GM23338 (cell line): ENCODE measurements at places on chromosomes 12 and 14.

DNA sequence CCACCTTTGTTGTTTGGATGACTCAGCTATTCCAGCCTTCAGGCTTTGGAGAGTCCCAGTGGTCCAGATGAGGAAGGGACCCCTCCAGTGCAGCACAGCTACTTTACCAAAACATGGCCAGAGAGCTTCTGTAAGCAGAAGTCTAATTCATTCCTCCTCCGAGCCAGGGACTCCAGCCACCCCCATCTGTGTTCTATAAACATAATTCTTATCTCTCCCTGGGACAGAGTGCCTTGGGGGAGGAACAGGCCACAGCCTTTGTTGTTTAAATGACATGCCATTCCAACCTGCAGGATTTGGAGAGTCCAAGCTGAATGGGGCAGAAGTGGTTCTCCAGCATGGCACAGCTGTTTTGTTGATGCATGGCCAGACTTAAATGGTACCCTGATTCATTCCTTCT is 994.0 kb downstream of the TRHDE start:
- no peak overlapping the region for H3K4me3 ChIP-seq
- H3K27ac ChIP-seq, result no peak overlapping the region
- H3K36me3 ChIP-seq, result 0 out of 2 replicates have a peak, but pooled peaks cover 5% of the 10 kb centered on the region
- H3K4me1 ChIP-seq, result no peaks in the 10 kb centered on the region
- H3K27me3 ChIP-seq, result no peaks in the 10 kb centered on the region

GRCh38 chr14:72576258-72576657 is 317.6 kb downstream of the DPF3 start:
- H3K36me3 ChIP-seq, result no peaks in the 10 kb centered on the region
- no peak overlapping the region for H3K4me3 ChIP-seq
- H3K27ac ChIP-seq, result no peak overlapping the region
- DNase-seq, result no peak
- no peaks in the 10 kb centered on the region for H3K27me3 ChIP-seq
- H3K4me1 ChIP-seq, result no peaks in the 10 kb centered on the region

GRCh38 chr14:76236172-76237130 is 84.7 kb downstream of the GPATCH2L start:
- no peak for DNase-seq
- no peaks in the 10 kb centered on the region for H3K27me3 ChIP-seq
- no peak overlapping the region for H3K27ac ChIP-seq
- H3K4me3 ChIP-seq, result no peak overlapping the region
- H3K4me1 ChIP-seq, result peaks cover 10% of the 10 kb centered on the region
- no peaks in the 10 kb centered on the region for H3K36me3 ChIP-seq

DNA sequence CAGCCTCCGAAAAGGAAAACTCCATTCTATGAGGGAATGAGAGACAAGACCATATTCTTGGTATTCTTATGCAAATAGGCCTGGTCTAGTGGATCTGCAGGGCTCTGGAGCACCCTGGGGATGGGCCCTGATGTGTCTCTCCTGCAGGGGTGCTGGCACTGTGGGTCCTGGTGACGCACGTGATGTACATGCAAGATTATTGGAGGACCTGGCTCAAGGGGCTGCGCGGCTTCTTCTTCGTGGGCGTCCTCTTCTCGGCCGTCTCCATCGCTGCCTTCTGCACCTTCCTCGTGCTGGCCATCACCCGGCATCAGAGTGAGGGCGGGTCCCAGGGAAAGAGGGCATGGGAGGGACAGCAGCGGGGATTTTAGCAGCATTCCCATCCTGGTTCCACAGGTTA is 5.8 kb downstream of the SLC48A1 start:
- H3K4me3 ChIP-seq, result peak overlapping the region; percentile 35
- peaks cover 10% of the 10 kb centered on the region for H3K27me3 ChIP-seq
- peaks cover 24% of the 10 kb centered on the region for H3K4me1 ChIP-seq
- H3K36me3 ChIP-seq, result no peaks in the 10 kb centered on the region
- H3K27ac ChIP-seq, result no peak overlapping the region

GRCh38 chr14:74984236-74985027 is 18.3 kb upstream of the EIF2B2 start:
- DNase-seq, result no peak
- no peaks in the 10 kb centered on the region for H3K27me3 ChIP-seq
- H3K27ac ChIP-seq, result no peak overlapping the region
- peaks cover 19% of the 10 kb centered on the region for H3K4me1 ChIP-seq

GRCh38 chr14:75341620-75342019 is 63.0 kb downstream of the FOS start:
- no peaks in the 10 kb centered on the region for H3K27me3 ChIP-seq
- peaks cover 6% of the 10 kb centered on the region for H3K4me1 ChIP-seq
- no peak for DNase-seq
- no peaks in the 10 kb centered on the region for H3K36me3 ChIP-seq
- no peak overlapping the region for H3K4me3 ChIP-seq

- peak within 1 kb of the TSS; percentile 32; the same call in 1 of the 2 replicates for H3K27ac ChIP-seq
- peaks cover 60% of the 10 kb centered on the region for H3K4me1 ChIP-seq
- peak within 1 kb of the TSS; percentile 87 for H3K4me3 ChIP-seq
- peak; percentile 57 for DNase-seq
- H3K27me3 ChIP-seq, result no peaks in the 10 kb centered on the region; the same call in 1 of the 2 replicates
Observed at GRCh38 chr14:64971943-64972791, at the start of gene RAB15. Gene RAB15, minus strand, starts transcription at chr14:64972336. Its CDS starts 260 bp downstream, at chr14:64972076.

DNA sequence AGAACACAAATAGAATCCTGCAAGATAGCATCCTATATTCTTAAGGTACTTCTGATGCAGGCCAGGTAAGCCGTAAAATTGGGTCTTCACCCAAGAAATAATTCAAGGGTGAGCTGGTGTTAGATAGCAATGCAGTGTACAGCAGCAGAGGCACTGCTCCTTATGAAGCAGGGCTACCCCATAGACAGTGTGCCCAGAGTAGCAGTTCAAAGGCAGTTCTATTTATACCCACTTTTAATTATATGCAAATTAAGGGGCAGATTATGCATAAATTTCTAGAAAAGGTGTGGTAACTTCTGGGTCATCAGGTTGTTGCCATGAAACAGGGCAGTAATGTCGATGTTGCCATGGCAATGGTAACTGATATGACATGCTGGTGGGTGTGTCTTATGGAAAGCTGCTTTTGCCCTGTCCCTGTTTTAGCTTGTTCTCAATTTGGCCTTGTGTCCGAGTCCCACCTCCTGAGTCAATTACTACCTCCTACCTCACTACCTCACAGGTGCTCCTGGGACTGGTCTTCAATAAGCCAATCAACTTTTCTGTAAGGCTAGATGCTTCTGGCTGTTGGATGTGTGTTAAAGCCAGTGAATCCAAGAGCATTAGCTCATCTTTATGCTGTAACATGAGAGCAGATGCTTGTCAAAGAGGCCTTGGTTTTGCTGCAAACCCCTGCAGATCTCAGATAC is 61.0 kb downstream of the PPM1A start:
- no peaks in the 10 kb centered on the region for H3K27me3 ChIP-seq
- no peaks in the 10 kb centered on the region for H3K36me3 ChIP-seq
- peaks cover 9% of the 10 kb centered on the region; the same call in 1 of the 2 replicates for H3K4me1 ChIP-seq
- no peak for DNase-seq

- no peak for DNase-seq
- H3K4me1 ChIP-seq, result no peaks in the 10 kb centered on the region
- H3K27me3 ChIP-seq, result no peaks in the 10 kb centered on the region
Observed at GRCh38 chr12:9947674-9948073, 15.5 kb upstream of the CLEC2A start.

- H3K27ac ChIP-seq, result no peak overlapping the region
- DNase-seq, result no peak
- H3K36me3 ChIP-seq, result peaks cover 7% of the 10 kb centered on the region; the same call in 1 of the 2 replicates
Observed at GRCh38 chr12:12428047-12428446, 71.2 kb downstream of the BORCS5 start.

DNA sequence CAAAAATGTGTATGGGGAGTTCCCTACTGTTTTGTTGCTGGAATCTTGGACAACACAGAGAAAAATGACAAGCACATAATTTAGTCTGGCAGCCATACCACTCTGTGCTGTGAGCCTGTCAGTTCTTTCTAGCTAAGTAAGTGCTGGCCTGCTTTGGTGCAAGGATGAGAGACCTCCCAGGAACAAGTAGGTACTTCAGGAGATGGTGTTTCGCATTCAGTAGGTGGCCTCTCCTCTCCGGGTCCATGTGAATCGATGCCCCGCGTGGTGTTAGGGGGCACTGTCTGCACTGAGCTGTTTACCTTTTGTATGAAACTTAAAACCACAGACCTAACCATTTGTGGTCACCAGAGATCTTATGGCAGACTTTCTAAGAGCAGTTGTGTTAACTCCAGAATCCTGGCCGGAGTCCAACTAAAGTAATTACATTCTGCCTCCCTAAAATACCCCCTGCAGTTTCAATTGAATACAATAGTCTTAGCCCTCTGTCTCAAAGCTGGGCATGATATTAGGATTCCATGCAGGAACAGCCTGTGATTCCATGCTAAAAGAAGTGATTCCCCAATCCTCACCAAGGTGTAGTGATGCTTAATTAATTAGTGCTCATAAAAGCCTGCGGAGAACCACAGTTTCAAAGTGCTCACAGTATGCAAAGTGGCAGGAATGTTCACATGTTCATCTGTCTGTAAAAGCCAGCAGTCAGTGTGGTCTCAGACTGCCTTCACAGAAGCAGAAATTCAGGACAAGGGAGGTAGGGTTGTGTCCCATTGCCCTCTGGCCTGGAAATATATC is 64.2 kb downstream of the LLPH start:
- H3K36me3 ChIP-seq, result no peaks in the 10 kb centered on the region
- no peak for DNase-seq
- H3K4me3 ChIP-seq, result no peak overlapping the region
- no peak overlapping the region for H3K27ac ChIP-seq
- H3K27me3 ChIP-seq, result no peaks in the 10 kb centered on the region

GRCh38 chr12:96323906-96324305 is 76.3 kb downstream of the CDK17 start:
- H3K4me3 ChIP-seq, result no peak overlapping the region
- no peaks in the 10 kb centered on the region for H3K27me3 ChIP-seq
- H3K4me1 ChIP-seq, result peaks cover 19% of the 10 kb centered on the region
- no peaks in the 10 kb centered on the region; the same call in none of the 2 replicates for H3K36me3 ChIP-seq
- no peak for DNase-seq

- no peaks in the 10 kb centered on the region for H3K36me3 ChIP-seq
- H3K27ac ChIP-seq, result peak overlapping the region; percentile 81; the same call in 1 of the 2 replicates
- peaks cover 39% of the 10 kb centered on the region for H3K4me1 ChIP-seq
- peak; percentile 40 for DNase-seq
Observed at GRCh38 chr12:110742096-110742717, 484 bp downstream of the PPP1CC start.

DNA sequence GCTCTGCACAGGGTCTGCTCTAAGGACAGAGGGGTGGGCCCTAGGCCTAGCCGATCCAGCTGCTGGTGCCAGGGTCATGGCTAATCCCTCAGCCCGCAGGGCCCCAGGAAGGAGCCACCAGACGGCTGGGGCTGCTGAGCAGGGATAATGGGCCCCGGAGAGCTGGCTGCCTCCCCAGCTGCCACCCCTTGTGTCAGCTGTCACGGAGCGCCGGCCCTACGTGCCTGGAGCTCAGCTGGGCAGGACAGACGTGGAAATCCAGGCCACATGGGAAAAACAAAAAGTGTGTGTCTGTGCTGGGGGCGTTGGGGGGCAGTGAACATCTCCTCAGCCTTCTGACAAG is 36.2 kb downstream of the CHGA start:
- H3K27ac ChIP-seq, result no peak overlapping the region
- H3K4me3 ChIP-seq, result no peak overlapping the region
- no peaks in the 10 kb centered on the region for H3K36me3 ChIP-seq
- H3K27me3 ChIP-seq, result no peaks in the 10 kb centered on the region
- peaks cover 7% of the 10 kb centered on the region; the same call in 1 of the 2 replicates for H3K4me1 ChIP-seq
- no peak for DNase-seq

DNA sequence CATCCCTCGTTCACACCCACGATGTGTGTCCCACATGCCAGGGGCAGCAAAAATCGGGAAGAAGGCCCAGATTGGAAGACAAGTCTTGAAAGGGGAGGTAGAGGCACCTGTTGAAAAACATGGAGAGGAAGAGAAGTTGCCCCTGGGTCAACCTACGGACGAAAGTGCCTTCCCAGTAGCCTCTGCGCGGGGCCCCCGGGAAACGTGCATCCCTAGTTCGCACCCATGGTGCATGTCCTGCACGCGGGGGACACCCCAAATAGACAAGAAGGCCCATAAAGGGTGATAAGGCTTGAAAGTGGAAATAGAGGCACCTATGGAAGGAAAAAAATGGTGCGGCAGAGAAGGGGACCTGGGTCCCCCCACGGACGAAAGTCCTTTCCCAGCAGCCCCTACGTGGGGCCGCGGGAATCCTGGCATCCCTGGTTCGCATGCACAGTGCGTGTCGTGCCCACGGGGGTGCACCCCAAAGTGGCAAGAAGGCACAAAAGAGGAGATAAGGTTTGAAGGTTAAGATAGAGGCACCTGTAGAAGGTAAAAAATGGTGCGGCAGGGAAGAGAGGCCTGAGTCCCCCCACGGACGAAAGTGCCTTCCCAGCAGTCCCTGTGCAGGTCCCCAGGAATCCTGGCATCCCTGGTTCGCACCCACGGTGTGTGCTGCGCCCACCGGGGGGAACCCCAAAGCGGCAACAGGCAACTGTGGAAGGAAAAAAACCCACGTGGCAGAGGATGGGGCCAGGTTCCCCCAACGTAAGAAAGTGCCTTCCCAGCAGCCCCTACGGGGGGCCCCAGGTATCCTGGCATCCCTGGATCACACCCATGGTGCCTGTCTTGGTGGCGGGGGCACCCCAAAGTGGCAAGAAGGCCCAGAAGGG is 278.3 kb downstream of the ALG10 start:
- H3K27ac ChIP-seq, result no peak overlapping the region
- no peaks in the 10 kb centered on the region for H3K27me3 ChIP-seq
- no peak overlapping the region for H3K4me3 ChIP-seq
- no peaks in the 10 kb centered on the region for H3K36me3 ChIP-seq

DNA sequence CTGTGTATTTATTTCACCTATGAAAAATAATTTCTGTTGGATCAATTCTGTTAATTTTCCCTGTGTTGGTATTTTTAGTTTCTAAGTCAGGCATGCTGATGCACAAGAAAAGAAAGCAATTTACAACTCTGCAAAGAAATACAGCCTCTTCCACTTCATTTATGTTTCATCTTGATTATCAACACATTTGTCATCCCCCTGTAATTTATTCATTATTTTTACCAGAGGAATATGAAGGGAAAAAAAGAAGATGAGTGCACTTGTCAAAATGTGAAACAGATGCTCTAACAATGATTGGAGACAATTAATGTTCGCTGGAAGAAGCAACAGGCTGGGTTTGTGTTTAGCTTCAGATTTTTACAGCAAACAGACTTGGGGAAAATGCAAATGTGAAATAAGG is 958.5 kb upstream of the SEL1L start:
- H3K4me1 ChIP-seq, result no peaks in the 10 kb centered on the region
- no peak overlapping the region for H3K4me3 ChIP-seq
- no peaks in the 10 kb centered on the region for H3K36me3 ChIP-seq
- H3K27ac ChIP-seq, result no peak overlapping the region

- H3K4me3 ChIP-seq, result no peak overlapping the region
- no peak for DNase-seq
- no peaks in the 10 kb centered on the region for H3K27me3 ChIP-seq
- no peak overlapping the region for H3K27ac ChIP-seq
Observed at GRCh38 chr12:124171231-124171979, 123.5 kb upstream of the RFLNA start.

DNA sequence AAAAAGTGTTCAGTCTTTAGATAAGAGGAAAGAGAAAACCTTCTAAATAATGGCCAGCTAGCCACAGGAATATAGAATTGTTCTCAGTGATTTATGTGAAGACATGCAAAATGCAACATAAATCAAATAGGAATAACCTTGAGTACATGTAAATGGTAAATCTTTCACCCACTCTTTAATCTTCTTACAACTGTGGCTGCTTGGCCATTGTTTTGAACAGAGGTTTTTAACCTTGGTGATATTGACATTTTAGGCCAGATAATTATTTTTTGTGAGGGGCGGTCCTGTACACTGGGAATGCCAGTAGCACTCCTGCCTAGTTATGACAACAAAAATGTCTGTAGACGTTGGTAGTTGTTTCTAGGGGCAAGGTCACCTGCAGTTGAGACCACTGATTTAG is 479.9 kb upstream of the NOVA1 start:
- no peak overlapping the region for H3K27ac ChIP-seq
- H3K27me3 ChIP-seq, result no peaks in the 10 kb centered on the region
- no peak for DNase-seq
- no peaks in the 10 kb centered on the region for H3K4me1 ChIP-seq
- H3K4me3 ChIP-seq, result no peak overlapping the region
- H3K36me3 ChIP-seq, result no peaks in the 10 kb centered on the region
